ENCODE measurements at places on chromosomes 1 and 21.

DNA sequence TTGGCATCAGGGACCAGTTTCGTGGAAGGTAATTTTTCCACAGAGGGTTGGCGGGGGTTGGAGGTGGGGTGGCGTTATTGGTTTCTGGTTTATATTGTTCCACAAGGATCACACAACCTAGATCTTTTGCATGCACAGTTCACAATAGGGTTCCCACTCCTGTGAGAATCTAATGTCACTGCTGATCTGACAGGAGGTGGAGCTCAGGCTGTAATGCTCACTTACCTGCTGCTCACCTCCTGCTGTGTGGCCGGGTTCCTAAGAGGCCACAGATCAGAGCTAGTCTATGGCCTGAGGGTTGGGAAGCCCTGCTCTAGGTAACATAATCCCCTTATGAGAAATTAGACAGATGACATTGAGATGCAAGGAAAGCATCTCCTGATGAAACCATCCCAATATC is 12.6 kb downstream of the GBP5 start:
- peak; percentile 22 for DNase-seq

- no peak for DNase-seq
These were observed 10.3 kb downstream of the GAS5 start for GRCh38 chr1:173857363-173857917.

- no peak for DNase-seq
These were observed 5.3 kb downstream of the DENND2D start for GRCh38 chr1:111195002-111195684.

GRCh38 chr1:61318319-61319125 is 236.2 kb downstream of the NFIA start:
- DNase-seq = no peak

GRCh38 chr1:93680420-93681100 is 1.1 kb downstream of the BCAR3 start:
- peak; percentile 85 for DNase-seq

DNA sequence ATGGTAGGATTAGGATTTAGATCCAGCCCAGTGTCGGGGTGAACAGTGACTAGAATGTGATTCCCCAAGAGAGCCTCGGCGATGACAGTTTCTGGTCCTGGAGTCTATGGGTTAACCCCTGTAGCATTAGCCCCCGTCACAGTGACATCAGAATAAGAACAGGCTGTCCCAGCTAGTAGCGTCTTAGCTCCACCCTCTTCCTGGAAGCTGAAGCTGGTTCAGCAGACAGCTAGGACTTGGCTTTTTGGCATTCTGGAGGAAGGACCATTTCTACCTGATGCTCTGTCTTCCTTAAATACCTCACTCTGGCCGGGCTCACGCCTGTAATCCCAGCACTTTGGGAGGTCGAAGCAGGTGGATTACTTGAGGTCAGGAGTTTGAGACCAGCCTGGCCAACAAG is 5.0 kb downstream of the NDUFS2 start:
- no peak for DNase-seq

DNA sequence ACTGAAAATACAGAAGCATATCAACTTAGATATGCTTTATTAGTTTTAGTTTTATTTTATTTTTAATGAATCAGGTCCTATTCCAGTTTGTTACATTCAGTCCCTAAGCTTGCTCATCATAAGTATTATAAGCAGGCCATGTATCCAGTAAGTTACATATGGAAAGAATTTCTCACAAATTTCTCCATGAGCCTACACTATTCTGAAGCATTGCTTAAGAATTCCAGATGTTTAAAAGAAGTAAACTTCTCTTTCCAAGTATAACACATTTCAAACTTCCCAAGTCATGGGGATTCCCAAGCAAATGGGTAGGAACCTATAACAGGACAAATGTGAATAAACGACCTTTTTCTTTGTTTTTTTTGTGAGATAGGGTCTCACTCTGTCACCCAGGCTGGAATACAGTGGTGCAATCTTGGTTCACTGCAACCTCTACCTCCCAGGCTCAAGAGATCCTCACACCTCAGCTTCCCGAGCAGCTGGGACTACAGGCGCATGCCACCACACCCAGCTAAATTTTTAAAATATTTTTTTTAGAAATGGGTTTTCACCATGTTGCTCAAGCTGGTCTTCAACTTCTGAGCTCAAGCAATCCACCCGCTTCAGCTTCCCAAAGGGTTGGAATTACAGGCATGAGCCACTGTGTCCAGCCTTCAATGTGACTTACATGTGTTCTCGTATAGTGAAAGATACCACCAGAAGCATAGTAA is 39.0 kb downstream of the ST7L start:
- no peak for DNase-seq

- DNase-seq = no peak
These were observed 220.4 kb downstream of the TPR start for GRCh38 chr1:186154651-186155050.

GRCh38 chr1:87814573-87814972 is 485.9 kb downstream of the LMO4 start:
- DNase-seq = no peak

DNA sequence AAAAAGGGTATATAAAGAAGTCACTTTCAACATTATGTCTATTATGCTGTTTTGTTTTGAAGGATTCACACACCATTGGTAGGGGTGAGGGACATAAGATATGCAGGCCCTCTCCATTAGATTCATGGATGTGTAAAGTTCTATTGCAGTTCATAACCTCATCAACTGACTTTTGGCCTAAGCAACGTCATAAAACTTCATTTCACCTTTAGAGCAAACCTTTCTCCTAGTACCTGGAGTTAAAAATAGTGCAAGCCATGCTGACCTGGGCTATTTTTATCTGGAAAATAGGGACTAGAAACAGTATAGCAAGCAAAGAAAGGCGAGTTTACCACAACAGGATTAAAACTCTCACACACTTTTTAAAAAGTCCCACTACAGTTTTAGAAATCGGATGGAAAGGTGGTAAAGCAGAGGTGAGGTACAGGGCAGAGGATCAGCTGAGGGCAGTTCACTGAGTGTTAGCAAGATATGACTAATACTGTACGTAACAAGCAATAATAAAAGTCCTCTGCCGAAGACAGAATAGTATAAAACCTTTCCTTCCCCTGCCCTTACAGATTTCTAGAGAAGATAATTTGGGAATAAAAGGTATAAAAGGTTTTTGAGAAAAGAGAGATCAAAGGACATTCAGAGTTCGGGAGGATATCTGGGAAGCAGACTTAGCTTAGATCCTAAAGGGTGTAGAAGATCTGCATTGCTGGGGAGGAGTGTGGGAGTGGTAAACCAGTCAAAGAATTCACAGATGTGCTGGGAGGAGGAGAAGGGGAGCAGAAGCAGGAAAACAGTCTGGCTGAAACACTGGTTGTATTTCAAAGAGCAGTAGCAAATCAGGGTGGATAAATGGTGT is 14.3 kb downstream of the EGLN1 start:
- DNase-seq = no peak

GRCh38 chr1:240691909-240692705 is 80.2 kb upstream of the GREM2 start:
- DNase-seq = peak; percentile 1

- DNase-seq = no peak
These were observed 1.9 kb upstream of the GALNT2 start for GRCh38 chr1:230065161-230065560.
